ENCODE measurements at places on chromosomes 3 and 15.

DNA sequence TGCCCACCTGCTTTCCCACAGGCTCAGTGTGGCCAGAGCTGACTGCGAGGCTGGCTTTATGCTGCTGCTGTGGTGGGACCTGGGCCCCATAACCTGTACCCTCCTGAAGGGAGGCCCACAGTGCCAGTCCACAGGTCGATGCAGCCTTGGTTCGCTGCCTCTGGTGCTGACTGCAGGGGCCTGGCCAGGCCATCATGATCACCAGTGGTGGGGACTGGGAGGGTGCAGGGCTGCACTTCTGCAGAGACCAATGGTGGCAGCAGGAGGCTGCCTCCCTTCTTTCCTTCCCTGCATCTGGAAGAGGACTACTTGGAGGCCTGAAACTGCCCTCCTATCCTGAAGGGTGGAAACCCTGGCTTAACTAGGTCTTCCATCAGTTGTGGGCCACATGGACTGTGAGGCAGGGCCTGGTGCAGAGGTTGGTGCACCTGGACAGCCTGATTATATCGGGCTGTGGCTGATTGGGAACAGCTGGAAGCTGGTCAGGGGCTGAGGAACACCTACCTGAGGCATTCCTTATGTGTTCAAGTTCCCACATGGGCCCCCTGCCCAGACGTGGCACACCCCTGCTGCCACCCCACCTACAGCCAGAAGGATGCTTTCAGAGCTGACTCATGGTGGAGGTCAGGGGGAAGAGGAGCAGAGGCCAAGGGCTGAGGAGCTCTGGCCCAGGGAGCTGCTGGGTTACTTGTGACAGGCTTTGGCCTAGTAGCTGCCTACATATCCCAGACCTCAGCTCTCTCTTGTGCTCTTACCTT lies 29.8 kb downstream of the POMGNT2 start:
- no peak for DNase-seq

DNA sequence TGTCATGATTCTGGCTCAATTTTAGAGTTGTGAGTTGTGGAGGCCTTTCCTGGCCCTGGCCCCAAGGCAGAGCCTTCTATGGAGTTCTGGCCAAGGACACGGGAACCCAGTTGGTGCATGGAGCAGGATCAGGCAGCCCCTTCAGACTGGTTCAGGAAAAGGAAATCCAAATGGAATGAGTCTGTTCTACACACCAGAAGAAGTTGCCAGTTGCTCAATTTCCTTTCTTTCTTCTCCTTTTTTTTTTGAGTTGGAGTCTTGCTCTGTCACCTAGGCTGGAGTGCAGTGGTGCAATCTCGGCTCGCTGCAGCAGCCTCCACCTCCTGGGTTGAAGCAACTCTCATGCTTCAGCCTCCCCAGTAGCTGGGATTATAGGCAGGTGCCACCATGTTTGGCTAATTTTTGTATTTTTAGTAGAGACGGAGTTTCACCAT lies 28.9 kb upstream of the BHLHE40 start:
- no peak for DNase-seq

DNA sequence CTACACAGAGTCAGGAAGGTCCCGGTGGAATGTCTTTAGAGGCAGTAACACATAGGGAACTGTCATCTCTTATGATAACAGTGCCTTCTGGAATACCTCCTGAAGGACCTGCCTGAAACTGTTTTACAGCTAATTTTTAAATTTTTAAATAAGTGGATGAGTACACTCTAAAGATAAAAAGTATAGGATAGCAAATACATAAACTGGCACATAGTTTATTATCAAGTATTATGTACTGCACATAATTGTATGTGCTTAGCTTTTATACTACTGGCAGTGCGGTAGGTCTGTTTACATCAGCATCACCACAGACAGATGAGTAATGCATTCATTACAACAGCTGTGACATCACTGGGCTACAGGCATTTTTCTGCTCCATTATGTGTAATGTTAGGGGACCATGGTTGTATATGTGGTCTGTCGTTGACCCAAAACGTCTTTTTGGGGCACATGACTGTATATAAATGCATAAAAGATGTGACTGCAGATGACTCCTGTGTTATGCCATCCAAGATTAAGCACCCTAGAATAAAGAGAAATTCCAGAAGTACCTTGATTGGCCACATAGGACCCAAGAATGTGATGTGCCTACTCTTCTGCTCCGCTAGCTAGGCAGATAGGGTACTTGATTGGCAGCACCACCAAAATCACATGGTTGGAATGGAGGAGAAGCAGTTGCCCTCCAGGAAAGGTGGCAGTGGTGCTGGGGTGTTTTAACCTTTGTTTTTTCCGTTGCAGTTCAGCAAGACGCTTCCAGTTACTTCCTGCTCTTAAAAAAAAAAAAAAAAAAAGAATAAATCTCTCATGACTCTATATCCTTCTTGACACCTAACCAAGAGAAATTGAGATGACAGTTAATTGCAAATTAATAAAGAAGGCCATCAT lies 3.3 kb downstream of the VPS8 start:
- no peak for DNase-seq

- peak; percentile 77 for DNase-seq
These were observed 383.0 kb downstream of the TBL1XR1 start for GRCh38 chr3:176814285-176814684.

- DNase-seq = no peak
These were observed 40.4 kb upstream of the ACKR4 start for GRCh38 chr3:132556508-132557159.

All from HEK293T (cell line).